ENCODE measurements at places on chromosomes 5 and 9. TPM values are rescaled to one million over a fixed set of nuclear protein-coding genes. Genes with fewer than 3 reads are reported as not detected.
A peak's percentile ranks its signal among the peaks of the same experiment; 100 is the strongest.

ACOT12 gene
- not detected for total RNA-seq

DNA sequence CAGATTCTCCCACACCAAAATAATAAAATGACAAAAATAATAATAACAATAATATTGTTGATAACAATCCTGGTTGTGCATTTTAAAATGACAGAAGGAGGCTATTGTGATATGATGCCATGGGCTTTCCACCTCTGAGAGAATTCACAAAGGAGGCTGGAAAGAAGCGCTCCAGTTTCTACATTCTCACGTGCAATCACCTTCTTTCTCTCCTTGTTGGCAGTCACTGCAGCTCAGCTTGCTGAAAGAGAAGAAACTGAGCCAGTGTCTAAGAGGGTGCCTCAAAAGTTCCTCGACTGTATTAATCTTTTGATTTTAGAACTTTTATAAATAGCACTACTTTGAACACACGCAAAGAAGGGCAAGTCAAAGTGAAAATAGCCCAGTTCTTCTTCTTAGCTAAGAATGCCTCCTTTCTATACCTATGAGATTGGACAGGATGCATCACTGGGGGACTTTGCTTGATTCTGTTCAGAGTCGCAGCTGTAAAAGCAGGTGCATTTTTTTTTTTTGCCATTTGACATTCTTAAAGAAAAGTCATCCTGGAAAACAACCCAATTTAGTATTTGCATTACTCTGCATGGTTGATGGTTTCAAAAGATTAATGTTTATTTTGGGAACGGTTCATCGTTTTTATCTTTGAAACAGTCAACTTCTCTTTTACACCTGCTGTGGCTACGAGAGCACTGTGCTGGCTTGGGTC is 12.4 kb upstream of the SUB1 start:
- peaks cover 14% of the 10 kb centered on the region for H3K4me1 ChIP-seq
- no peaks in the 10 kb centered on the region for H3K27me3 ChIP-seq
- no peak overlapping the region for H3K4me3 ChIP-seq

CDH6 gene
- 1.1 TPM for total RNA-seq

SLC46A2 gene
- total RNA-seq: 0.07 TPM

GRCh38 chr9:7177383-7177782 is 419.6 kb downstream of the KDM4C start:
- H3K27ac ChIP-seq: no peak overlapping the region
- 0 out of 2 replicates have a peak, but pooled peaks cover 3% of the 10 kb centered on the region for H3K4me1 ChIP-seq
- DNase-seq: no peak
- peaks cover 24% of the 10 kb centered on the region for H3K36me3 ChIP-seq
- no peaks in the 10 kb centered on the region for H3K27me3 ChIP-seq
- H3K4me3 ChIP-seq: no peak overlapping the region

SPTLC1 gene
- 84.4 TPM for total RNA-seq

CDX1 gene
- 0.09 TPM for total RNA-seq

NOL6 gene
- 42.2 TPM for total RNA-seq

- no peaks in the 10 kb centered on the region for H3K27me3 ChIP-seq
- no peak for DNase-seq
- no peak overlapping the region for H3K27ac ChIP-seq
- peaks cover 5% of the 10 kb centered on the region for H3K4me1 ChIP-seq
- no peak overlapping the region for H3K4me3 ChIP-seq
Measured at GRCh38 chr5:95989283-95990048, 27.8 kb upstream of the ELL2 start.

NOXA1 gene
- total RNA-seq: 4.8 TPM

DNA sequence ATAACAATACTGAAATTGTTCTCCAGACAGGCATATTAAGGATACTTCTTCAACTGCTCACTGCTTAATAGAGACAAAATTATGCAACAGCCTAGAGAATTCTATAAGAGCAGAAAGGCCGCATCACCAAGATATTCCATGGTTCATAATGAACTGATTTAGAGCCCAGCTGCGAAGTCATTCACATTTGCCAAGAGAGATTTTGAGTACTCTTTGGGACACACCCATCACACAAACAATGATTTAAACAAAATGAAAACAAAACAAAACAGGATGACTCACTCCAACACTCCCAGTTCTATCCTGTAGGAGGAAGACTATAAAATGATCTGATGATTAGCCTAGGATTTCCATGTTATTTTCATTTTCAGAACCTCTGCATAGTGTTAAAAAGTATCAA is 145.7 kb upstream of the GNA14 start:
- no peak for DNase-seq
- no peak overlapping the region for H3K27ac ChIP-seq
- H3K27me3 ChIP-seq: no peaks in the 10 kb centered on the region
- no peaks in the 10 kb centered on the region for H3K36me3 ChIP-seq

DNA sequence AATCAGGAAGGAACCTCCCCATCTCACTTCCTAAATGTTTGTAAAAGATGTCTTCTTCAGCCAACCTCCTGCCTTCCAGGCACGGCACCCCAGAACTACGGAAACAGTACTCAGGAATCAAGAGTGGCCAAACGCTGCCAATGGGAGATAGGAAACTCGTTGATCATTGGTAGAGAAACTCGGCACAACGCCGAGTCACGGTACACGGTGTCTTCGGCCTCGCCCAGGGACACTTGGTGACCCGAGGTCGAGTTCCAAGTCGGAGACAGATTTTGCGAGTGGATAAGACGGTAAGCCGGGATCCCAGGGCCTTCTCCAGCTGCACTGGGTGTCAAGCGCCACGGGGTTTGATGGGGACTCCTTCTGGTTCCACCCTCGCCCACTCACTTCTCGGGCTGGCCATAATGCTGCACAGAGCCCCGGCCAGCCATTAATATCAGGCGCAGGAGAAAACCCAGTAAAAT is 343 bp downstream of the KIAA0825 start:
- H3K4me3 ChIP-seq: peak overlapping the region; percentile 93
- H3K4me1 ChIP-seq: peaks cover 43% of the 10 kb centered on the region
- peak; percentile 26 for DNase-seq
- H3K27me3 ChIP-seq: no peaks in the 10 kb centered on the region

GRCh38 chr9:130297371-130297770 is 31.8 kb downstream of the HMCN2 start:
- H3K36me3 ChIP-seq: peaks cover 10% of the 10 kb centered on the region
- no peak for DNase-seq
- H3K27me3 ChIP-seq: no peaks in the 10 kb centered on the region
- no peak overlapping the region for H3K4me3 ChIP-seq
